ENCODE measurements at places on chromosomes 1 and 21. TPM values are rescaled to one million over a fixed set of nuclear protein-coding genes. Genes with fewer than 3 reads are reported as not detected.

DNA sequence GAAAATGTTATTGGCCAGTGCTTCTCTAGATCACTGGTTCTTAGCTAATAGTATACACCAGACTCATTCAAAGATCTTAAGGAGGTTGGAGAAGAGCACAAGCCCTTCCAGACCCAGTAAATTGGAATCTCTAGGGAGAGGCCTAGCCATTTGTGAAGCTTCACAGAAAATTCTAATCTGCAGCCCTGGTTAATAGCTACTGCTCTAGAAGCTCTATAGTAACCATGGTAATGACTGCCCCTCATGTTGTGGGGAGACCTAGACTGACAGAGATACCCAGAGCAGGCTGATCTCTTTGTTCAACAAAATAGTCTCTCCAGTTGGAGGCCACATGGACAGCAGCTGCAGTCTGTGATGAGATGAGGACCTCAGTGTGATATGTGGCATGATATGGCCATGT lies 31.7 kb downstream of the ARID1A start:
- H3K4me3 ChIP-seq: no peak overlapping the region
- peaks cover 74% of the 10 kb centered on the region for H3K4me1 ChIP-seq
- no peaks in the 10 kb centered on the region for H3K27me3 ChIP-seq
- H3K36me3 ChIP-seq: peaks cover 12% of the 10 kb centered on the region
- DNase-seq: no peak

The CR1L gene
- not detected for total RNA-seq

DNA sequence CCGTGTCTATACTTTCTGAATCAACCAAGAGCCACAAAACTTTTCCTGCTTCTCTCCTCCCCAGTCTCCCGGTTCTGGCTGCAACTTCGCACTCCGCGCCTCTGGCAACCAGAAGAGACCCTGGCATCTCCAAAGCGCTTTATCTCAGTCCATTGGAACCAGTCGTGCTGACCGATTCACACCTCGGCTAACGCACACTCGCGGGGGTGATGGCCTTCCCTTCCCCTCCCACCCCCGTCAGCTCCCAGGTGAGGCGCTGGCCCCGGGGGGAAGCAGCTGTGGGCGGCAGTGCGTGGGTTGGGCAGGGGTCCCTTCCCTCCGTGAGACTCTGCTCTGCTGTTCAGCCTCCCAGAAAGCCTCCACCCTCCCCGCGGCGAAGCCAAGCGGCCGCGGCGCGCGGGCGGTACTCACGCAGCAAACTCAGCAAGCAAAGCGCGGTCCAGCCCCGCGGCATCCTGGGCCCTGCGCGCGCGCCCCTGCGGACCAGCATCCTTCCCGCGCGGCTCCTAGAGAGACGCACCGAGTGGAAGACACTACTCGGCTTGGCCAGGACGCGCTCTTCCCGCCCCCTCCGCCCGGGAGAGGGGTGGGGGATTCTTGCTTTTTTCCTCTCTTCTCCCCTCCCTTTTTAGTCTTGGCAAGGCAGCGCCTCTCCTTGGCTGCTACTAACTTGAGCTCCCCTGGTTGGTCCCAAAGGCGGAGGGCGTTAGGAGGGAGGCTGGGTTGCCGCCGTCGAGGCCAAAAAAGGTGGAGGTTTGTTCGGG lies at the start of gene CD34:
TSS of gene CD34 (minus strand) at position 535 of the 764 bp plus-strand sequence. CDS start at position 490, 45 bp downstream.
- no peaks in the 10 kb centered on the region for H3K36me3 ChIP-seq
- H3K27me3 ChIP-seq: peaks cover 19% of the 10 kb centered on the region
- peak within 1 kb of the TSS; percentile 60 for H3K4me3 ChIP-seq
- no peak for DNase-seq

- peaks cover 16% of the 10 kb centered on the region for H3K27me3 ChIP-seq
- peaks cover 1% of the 10 kb centered on the region for H3K36me3 ChIP-seq
- DNase-seq: peak; percentile 98
- peaks cover 34% of the 10 kb centered on the region for H3K4me1 ChIP-seq
Observed at GRCh38 chr1:151459331-151460046, at the start of gene POGZ. POGZ (minus strand) TSS chr1:151459494; CDS start chr1:151442204, 17,290 bp downstream.

DNA sequence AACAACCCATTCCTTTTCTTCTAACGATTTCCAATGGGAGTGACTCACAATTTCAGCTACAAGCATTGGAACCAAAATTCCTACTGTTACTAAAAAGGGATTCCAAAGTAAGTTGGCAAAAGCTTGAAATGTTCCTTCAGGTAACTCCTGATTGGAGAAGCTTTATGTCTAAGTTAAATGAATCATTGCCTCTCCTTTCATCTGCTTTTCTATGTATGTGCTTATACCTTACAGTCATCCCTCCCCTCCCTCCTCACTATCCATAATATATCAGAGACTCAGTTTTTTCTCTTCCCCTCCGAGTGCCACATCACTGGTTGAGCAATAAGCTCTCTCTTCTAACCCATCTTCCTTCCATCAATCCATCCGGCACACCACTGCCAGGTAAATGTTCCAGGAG lies 86.8 kb downstream of the TIAM1 start:
- no peak for DNase-seq
- no peaks in the 10 kb centered on the region for H3K27me3 ChIP-seq
- no peaks in the 10 kb centered on the region for H3K36me3 ChIP-seq
- H3K27ac ChIP-seq: no peak overlapping the region

The ERI3 gene
- 47.7 TPM for total RNA-seq

The MXRA8 gene
- total RNA-seq: 154 TPM
